ENCODE measurements at places on chromosomes 5 and 9.
A peak's percentile ranks its signal among the peaks of the same experiment; 100 is the strongest.

- DNase-seq, result no peak
These were observed 210.2 kb downstream of the FRMD3 start for GRCh38 chr9:83327750-83328622.

GRCh38 chr9:87193925-87194868, 246.9 kb upstream of the GAS1 start:
- DNase-seq, result no peak

DNA sequence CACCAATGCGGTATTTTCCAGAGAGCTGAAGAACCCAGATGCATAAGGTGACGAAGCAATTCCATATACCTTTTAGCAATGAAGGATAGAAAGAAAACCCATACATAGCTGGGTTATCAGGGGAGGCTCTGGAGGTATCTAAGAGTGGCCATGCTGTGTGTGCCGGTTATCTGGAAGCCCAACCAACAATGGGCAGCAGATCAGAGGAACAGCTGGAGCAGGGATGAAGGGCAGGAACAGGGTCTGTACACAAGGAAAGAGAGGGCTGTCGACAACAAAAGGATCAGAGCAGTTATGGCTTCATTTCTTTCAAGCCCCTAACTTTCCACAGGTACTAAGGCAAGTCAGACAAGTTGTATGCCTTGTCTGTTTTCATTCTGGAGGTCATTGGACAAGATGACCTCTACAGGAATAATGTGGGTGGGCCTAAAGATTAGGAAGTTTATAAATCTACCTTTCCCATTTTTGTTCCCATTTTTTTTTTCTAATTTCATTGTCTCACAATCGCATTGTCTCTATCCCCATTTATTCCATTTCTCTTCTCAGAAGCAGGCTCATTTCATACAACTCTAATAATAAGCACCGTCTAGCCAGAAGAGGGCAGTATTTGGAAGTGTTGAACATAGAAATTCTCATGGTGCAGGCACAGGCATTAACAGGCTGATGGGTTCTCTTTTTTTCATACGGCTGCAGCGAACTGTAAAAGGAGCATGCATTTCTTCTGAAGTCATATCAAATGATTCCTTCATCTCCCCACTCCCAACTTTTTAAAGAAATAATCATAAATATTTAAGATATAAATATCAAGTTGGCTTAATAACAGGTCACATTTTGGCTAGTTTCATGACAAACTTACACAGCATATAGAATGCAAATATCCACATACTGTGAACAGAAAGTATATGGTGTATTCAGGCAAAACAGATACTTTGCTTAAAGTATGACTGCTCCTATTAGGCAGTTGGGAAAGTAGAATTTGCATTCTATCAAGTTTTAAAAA, 63.5 kb downstream of the ZNF474 start:
- DNase-seq, result no peak

- no peak for DNase-seq
These were observed 36.7 kb downstream of the CCDC192 start for GRCh38 chr5:127739807-127740384.

DNA sequence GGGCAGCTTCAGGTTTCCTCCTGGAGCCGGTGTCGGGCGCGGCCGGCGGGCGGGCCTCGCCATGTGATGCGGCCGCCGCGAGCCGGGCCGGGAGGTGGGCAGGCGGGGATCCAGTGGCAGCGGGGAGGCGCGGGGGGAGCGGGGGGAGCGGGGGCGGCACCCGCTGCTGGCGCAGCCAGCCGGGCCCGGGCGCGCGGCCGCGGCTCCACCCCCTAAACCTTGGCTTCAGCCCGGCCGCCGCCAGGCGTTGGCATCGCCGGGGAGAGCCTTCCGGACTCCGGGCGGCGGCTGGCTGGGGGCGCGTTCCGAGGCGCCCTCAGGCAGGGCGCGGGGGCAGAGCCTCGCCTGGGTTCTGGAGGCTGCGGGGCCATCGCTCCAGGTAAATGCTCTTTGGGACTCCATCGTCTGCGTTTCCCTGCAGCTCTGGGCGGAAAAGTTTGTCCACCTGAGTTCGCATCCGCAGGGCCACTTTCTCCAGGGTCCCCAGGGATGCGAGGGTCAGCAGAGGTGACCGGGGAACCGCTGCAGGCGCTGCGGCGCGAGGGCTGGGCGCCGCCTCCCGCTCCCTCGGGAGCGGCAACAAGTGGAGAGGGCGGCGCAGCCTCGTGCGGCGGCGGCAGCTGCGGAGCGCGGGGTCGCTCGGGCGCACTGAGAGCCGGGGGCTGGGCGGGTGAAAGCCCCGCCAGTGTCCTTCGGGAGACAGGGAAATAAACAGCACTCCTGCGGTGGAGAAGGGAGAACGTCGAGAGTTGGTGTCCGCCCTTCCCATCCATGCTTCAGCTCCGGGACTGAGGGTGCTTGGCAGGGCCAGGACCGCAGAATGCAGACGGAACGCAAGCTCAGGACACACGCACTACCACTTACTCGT, at the start of gene ARHGEF28:
ARHGEF28 (plus strand) TSS at position 253 of the 868 bp plus-strand sequence. CDS start 58,656 bp downstream, outside the sequence.
- no peak for DNase-seq

- peak; percentile 50 for DNase-seq
These were observed 7.2 kb upstream of the KLHL3 start for GRCh38 chr5:137743031-137743640.

DNA sequence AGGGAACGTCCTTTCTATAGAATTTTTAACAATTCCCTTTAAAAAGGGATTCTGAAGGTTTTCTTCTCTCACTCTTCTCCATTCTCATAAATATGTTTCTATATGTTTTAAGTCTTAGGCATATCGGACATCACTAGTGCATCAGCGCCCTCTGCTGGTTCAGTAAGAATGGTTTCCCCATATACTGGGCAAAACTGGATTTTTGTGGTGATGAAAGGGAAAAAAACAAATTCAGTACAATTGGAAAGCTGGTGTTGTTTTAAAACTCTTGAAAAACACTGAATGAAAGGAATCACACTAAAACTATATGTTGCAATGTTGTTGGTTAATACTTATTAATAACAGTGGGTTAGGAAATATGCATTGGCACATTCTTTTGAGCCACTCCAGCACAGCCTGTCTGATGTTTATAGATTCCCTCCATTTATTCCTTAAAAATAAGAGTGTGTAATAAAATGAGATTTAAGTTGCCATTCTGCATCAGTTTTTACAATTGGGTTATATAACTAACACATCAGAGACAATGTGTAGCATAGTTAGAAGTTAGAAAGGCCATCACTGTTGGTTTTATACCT, 15.8 kb downstream of the CWC27 start:
- peak; percentile 60 for DNase-seq

- no peak for DNase-seq
These were observed 222.8 kb downstream of the HSPA4 start for GRCh38 chr5:133274597-133274935.

DNA sequence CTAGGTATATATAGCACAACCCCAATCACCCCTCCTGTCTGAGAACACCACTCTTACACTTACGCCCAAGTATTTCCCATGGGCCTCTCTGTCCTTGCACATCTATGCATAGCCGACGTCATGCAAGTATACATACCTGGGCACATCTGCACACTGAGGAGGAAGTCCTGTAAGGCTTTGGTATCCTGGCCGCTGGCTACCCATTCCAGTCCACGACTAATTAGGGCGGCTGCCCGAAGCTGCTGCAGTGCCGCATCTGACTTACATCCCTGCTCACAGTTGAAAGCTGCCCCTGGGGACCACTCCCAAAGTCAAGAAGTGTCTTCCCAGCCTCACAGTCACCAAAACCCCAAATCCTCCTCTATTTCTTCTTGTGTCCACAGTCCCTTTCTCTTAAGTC, 2.4 kb upstream of the VCP start:
- no peak for DNase-seq

DNA sequence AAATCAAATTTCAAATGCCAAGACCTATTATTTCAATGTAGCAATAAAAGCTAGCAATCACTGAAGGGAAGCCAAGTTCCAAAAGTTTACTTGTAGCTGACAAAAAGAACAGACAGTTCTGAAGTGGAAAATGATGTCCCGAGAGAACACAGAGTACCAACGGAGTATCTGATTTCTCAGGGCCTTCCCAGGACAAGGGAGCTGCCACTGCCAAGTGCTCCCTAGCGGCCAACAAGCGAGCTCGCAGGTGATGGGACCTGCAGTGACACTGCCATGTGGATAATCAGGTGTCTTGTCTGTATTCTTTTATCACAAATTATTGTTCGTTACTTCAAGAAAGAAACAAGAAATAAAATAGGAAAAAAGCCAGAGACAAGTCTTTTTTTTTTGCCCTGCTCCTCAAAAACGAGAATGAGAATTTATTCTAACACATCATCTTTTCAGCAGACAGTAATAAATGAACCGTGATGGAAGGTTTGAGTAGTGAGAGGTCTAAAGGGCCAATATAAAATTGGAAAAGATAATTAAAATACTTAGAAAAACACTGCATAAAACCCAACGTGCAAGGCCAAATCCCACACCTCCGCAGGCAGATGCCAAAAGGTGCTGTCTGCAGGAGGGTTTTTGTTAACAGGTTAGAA, 159.4 kb downstream of the MYO10 start:
- no peak for DNase-seq

DNA sequence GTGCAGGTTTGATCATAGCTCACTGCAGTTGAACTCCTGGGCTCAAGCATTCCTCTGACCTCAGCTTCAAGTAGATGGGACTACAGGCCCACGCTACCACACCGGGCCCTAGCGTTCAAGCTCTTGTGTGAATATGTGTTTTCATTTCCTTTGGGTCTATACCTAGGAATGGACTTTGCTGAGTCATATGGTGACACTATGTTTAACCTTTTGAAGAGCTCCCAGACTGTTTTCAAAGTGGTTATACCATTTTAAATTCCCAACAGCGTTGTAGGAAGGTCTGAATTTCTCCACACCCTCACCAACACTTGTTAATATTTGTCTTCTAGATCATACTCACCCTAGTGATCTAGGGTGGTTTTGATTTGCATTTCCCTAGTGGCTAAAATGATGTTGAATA, 33.5 kb downstream of the FAF2 start:
- DNase-seq, result no peak

DNA sequence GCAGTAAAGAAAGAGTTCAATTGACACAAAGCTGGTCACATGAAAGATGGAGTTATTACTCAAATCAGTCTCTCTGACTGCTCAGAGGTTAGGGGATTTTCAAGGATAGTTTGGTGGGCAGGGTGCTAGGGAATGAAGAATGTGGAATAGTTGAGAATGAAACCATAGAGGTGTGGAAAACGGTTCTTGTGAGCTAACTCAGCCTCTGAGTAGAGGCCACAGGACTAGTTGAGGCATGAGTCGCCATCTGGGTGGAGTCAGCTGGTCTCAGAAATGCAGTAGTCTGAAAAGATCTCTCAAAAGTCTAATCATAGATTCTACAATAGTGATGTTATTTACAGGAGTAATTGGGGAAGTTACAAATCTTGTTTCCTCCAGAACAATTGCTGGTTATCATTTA, 178.9 kb upstream of the SPEF2 start:
- no peak for DNase-seq

DNA sequence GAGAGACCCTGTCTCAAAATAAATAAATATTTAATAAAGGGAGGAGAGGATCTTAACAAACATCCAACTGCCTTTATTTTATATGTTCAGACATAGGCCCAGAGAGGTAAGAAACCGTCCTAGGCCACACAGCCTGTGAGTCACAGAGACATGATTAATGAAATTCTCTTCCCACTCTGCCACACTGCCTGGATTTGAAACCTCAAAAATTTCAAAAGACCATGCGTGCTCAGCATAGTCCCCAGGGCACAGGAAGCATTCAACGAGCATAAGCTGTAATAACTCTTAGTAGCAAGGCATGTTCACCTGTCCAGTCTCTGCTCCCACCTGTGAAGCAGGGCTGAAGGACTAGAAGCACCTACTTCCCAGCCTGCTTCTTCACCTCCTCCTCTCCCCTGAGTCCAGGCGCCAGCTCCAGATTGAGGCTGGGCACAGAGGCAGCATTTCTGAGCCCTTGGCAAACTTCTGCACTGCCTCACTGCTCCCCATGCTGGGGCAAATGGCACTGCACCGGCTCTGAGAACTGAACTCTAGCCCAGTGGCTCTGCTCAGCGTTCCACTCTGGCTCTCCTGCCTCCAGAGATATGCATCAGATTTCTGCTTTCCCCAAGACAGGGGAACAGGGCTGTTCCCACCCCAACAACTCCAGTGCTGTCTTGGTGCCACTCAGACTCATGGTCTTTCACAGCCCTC, 1.1 kb downstream of the FAT2 start:
- no peak for DNase-seq

DNA sequence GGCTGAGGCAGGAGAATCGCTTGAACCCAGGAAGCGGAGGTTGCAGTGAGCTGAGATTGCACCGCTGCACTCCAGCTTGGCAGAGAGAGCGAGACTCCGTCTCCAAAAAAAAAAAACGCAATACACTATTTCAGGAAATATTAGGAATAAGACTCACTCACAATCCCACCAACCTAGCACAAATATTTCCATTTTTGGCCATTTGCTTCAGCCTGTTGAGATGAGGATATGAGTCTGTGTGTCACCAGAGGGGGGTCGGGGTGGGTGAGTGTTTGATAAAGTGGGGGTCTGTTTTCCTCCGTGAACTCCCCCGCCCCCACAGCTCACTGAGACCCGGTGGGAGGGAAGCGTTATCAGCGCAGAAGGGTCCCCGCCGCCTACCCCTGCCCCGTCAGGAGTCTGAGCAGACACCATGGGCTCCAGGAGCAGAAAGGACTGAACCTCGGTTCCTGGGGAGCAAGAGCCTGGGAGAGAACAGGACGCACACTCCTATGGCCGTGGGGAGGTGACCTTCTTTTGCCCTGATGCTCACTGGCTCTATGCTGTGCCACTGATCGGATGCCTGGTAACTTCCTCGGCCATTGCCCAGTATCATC, 153.8 kb upstream of the PHYKPL start:
- no peak for DNase-seq

DNA sequence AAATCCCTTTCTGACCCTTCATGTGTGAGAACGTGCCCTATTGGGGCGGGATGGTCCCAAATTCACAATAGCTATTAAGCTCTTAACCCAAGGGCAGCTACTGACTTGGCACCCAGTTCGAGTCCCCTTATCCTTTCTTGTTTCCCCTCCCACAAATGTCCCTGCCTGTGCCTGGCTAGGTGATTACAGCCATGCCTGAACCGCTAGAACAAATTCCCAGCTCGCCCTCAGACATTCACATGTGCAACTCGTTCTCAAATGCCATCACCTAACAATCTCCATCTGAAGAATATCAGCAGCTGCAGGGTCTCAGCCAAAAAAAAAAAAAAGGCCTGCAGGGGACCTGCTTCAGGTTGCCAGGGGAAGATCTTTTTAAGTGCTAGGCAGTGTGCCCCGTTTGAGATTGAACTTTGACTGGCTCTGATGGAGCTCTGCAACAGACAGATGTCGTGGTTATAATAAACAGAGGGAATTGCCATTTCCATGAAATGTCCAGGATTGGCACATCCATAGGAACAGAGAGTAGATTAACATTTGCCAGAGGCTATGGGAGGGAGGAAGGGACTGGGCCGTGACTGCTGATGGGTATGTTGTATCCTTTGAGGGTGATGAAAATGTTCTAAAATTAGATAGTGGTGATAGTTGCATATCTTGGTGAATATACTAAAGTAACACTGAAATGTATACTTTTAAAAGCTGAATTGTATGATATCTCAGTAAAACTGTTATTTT, 347.2 kb upstream of the WWC1 start:
- DNase-seq, result no peak

GRCh38 chr5:160311491-160312133, 752 bp downstream of the CCNJL start:
- DNase-seq, result no peak
